Fibroblast of mammary gland (primary cell): ENCODE measurements at places on chromosomes 7 and 10.

- DNase-seq, result peak; percentile 9
Measured at GRCh38 chr7:133275446-133276095, 22.7 kb downstream of the EXOC4 start.

DNA sequence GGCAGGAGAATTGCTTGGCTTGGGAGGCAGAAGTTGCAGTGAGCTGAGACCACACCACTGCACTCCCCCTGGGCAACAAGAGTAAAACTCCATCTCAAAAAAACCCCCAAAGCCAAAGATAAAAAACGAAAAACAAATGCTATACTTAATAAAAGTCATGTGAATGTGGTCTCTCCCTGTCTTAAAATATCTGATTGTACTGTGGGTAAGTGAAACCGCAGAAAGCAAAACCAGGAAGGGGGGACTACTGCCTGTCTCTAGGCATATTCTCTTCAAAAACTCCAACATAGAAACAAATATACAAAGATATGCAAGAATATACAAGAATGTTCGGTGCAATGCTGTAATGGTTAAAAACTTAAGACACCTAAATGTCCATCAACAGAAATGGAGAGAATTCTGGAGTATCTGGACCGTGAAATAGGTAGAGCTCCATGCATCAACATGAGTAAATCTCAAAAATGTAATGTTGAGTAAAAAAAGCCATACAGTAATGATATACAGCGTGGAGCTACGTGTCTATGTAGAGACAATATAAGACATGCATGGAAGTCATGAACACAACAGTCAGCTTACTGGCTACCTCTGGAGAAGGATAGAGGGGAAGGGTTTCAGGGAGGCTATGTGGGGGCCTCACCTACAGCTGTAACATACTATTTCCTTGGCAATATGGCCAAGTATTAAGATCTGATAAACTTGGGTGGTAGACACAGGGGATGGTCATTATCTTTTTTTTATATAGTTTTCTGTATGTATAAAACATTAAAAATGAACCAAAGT lies 2.1 kb downstream of the ZNF394 start:
- DNase-seq, result no peak

DNA sequence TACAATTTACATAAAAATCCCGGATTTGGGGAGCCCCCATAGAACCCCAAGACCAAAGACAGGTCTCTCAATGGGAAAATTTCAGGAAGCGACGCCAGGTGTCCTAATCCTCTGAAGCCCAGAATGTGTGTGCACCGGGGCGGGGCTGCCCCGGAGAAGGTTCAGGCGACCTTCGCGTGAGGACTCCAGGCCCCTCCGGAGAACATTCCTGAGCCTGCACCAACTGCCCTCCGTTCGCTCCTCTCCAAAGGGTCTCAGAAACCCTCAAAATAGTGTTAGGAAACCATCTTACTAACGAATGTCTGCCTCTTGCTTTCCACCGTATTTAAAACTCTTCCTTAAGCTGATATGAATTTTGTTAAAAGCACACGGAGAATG lies 78.5 kb upstream of the INSIG1 start:
- DNase-seq, result no peak

DNA sequence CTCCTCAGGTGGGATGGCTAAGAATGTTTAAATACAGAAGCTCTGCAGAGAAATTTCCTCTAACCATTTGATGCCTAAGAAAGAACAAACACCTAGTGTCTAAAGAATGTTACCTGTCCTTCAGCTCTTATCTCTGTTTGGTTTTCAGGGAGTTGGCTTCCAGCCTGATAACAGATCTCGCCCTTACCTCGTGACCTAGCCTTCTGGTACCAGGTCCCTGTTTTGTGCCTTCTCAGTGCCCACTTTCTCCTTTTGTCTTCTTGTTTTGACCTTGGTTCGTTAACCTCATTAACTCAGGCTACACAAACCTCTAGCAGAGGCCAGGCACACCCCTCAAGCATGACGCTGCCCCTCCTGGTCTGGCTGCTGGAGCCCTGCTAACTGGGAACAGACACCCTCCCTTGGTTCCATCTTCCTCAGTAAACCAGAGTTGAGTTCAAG lies 16.1 kb upstream of the RAB11FIP2 start:
- DNase-seq, result no peak

DNA sequence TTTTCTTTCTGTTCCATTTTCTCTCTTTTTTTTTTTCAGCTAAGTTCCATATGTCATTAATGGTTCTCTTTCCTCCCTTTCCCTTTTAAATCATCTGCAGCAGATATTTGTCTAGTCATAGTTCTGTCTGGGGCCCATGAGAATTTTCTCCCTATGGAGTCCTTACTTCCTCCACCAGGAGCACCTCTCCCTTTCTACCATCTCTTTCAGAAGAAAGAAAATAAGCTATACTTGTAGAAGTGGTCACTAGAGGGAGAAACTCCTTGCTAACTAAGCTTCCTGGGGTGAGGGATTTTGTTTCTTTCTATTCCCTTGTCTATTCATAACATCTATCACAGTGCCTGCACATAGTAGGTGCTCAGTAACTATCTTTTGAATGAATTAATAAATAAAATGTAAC lies 230.2 kb upstream of the HPS1 start:
- no peak for DNase-seq

GRCh38 chr7:30331338-30331737 lies 46.9 kb downstream of the ZNRF2 start:
- DNase-seq, result peak; percentile 27

DNA sequence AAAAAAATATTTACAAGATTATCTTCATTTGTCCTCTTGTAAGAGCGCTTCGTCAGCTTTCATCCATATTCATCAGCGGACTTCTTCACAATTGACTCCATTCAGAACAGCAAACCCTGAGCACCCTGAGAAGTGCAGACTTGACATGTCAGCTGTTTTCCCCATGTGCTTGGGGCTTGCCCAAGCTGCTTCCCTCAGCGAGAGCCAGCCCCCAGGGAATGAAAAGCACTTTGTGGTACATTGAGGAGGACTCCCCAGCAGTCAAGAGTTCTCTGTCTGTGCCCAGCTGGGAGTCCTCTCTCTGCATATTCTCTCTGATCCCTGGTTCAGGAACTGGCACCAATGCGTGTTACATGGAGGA lies 22.7 kb downstream of the HKDC1 start:
- DNase-seq, result no peak

- no peak for DNase-seq
Measured at GRCh38 chr7:103314852-103315251, 17.6 kb downstream of the PMPCB start.

DNA sequence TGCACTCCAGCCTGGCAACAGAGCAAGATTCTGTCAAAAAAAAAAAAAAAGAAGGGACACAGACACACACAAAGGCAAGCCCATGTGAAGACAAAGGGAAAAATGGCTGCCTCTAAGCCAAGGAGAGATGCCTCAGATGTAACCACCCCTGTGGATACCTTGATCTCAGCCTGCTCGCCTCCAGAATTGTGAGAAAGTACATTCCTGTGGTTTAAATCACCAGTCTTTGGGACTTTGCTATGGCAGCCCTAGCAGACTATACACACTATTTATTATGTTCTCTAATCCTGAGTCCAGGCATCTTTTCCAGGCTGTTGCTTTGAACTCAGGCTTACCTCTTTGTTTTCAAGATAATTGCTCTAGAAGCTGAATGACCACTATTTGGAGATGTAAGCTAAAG lies 494.3 kb downstream of the GALNT17 start:
- peak; percentile 54 for DNase-seq

DNA sequence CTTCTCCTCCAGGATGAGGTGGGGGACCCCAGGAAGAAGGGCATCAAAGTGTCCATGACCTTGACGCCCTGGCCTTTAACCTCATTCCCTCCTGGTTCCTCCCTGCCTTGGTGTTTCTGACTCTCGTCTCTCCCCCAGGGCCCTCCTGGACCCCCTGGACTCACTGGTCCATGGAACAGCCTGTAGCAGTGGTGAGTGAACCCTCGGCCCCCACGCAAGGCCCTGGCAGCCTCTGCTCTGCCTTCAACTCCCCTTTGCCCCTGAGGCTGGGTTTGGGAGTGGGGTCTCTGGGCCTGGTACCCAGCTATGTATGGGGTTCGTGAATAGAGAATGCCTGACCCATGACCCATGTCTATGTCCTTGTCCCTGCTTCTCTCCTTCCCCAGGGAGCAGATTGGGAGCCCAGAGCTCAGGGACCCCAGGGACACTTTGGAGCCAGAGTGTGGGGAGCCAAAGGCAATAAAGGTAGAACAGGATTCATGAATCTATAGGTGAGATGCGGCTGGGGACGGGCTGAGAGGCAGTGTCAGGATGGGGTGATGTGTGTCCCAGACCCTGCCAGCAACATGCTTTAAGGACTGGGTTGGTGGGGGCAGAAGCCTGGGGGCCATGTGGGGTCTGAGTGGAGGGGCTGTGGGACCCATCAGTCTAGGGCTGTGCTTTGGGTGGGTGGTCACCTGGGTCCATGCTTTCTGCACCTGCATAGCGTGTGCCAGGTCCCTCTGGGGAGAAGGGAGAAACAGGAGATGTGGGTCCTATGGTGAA lies 18.4 kb upstream of the VOPP1 start:
- DNase-seq, result no peak

- no peak for DNase-seq
Measured at GRCh38 chr7:142112086-142112485, 568 bp downstream of the MGAM2 start.

DNA sequence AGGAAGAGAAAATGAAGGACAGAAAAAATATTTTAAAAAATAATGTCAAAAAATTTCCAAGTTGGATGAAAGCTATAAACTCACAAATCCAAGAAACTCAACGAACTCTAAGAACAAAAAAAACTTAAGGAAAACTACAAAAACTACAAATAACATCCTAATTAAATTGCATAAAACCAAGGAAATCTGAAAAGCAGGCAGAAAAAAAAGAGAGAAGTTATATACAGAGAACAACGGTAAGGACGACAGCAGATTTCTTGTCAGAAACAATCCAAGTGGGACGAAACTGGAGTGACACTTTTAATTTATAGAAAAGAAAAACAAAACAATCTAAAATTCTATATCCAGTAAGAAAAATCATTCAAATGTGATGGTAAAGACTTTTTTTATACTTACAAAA lies 122.2 kb upstream of the LYZL1 start:
- no peak for DNase-seq

- no peak for DNase-seq
Measured at GRCh38 chr10:6114299-6114698, 25.5 kb downstream of the RBM17 start.

- DNase-seq, result peak; percentile 97
Measured at GRCh38 chr10:110495731-110496552, 1.8 kb upstream of the DUSP5 start.

GRCh38 chr10:90652519-90652918 lies 205.3 kb downstream of the HTR7 start:
- DNase-seq, result peak; percentile 35

- no peak for DNase-seq
Measured at GRCh38 chr7:159022238-159022993, 122.3 kb downstream of the VIPR2 start.

DNA sequence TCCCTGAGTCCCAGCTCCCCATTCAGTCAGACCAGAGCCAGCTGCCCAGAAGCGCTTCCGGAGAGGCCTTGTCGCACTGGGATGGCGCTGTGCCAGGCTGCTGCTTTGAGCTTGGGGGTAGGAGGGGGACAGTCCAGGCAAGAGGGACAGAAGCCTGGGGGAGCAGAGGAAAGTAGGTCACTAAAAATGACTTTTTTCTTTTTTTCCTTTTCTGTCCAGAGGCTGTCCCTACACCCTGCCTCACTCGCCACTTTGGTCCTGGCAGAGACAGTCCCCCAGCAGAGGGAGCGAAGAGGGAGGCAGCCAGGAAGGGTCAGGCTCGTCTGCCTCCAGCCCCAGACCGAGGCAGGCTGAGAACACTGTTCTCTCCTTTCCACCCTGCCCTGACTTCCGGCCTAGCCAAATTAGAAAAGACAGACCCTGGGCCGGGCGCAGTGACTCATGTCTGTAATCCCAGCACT lies 15.8 kb upstream of the TRIM8 start:
- peak; percentile 28 for DNase-seq

DNA sequence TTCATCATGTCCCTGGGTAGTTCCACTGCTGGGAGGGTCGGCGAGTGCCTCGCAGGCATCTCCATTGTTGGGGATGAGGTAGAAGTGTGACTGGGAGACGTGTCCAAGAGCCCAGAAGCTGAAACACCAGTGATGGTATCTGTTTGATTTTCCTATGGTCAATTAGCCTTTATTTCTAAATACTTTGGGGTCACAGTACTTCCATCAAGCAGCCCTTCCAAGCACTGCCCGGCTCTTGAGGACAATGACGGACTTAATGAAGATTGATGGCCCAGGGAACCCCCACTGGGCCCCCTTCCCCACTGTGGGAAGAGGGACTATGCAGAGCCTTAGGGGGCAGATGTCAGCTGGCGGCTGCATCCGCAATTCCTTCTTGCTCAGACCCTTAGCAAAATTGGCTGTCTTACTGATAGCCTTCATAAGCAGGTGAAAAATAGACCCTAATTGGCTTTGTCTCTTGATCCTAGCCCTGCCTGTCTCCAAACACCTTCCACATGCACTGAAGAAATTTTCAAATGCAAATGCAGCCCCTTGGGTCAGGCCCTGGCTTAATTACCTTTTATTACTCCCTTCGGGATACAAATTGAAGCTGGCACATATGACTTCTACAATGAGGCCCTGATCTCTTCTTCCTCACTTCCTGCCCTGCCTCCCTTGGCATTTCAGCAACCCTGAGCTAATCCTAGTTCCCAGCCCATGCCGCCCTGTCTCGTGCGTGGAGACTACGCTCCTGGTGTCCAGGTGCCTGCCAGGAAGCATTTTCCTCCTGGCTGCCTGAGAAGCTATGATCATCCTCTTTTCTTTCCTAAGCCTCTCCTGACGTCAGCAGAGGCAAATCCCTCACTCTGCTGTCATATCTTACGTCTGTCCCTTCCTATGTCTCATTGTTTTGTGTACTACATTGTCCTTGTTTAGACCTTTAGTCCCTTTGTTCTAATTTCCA lies 124.5 kb upstream of the GDF10 start:
- DNase-seq, result no peak

DNA sequence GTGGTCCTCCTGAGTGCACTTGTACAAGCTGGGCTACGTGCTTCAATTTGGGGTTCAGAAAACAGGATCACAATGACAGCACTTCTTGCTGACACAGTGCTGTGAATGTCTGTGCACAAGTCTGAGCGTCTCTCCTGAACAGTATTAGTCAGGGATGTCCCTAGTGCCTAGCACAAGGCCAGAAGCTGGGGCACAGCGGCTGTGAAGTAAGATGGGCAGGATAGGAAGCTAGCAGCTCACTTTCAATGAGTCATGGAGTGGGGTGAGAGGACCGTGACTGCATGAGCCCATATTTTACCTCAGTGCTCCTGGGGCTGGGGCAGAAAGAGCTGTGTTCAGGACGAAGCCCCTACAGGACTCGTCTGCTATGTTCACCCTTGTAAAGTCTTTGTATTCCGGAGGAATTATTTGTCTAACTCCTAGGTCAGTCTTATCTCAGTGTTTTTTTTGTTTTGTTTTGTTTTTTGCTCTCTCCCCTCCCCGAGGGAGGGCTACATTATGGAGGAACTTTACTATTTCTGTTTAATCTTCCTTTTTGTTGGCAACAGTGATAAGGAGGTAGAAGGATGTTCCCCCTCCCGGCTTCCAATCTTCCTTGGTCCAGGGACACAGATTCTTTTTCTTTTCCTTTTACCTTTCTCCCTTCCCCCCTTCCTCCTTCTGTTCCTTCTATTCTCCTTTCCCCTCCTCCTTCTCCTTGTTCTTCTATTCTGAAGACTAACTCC lies 2.8 kb upstream of the LRMDA start:
- DNase-seq, result peak; percentile 64

GRCh38 chr7:37820708-37821468 lies 27.5 kb upstream of the NME8 start:
- no peak for DNase-seq
